NCI-H524 (cell line): ENCODE measurements at places on chromosomes 11 and 22.

- no peak for DNase-seq
These were observed 14.2 kb downstream of the MCAT start for GRCh38 chr22:43128928-43129424.

DNA sequence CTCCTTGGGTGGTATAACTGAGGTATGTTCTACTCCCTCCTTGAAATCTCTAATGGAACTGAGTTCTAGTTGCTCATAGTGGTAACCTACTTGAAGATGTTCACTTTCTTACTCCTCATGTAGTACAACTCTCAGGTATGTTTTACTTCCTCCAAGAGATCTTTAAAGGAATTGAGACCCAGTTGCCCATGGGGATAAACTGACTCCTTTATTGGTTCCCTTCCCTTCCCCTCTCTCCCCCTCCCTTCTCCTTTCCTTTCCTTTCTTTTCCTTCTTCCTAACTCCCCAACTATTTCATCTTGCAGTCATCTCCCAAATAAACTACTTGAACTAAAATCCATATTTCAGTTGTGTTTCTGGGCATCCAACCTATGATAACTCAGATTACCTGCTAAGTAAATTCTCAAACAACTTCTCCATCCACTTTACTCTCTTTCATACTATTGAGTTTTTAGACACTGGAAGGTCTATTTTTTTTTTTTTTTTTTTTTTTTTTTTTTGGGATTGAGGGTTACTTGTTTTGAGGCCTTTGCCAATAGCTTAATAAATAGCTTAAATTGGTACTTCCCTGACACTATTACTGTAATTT is 7.9 kb upstream of the TRIM68 start:
- no peak for DNase-seq

- DNase-seq, result peak; percentile 93
These were observed 1.8 kb upstream of the CCND1 start for GRCh38 chr11:69638941-69639681.

DNA sequence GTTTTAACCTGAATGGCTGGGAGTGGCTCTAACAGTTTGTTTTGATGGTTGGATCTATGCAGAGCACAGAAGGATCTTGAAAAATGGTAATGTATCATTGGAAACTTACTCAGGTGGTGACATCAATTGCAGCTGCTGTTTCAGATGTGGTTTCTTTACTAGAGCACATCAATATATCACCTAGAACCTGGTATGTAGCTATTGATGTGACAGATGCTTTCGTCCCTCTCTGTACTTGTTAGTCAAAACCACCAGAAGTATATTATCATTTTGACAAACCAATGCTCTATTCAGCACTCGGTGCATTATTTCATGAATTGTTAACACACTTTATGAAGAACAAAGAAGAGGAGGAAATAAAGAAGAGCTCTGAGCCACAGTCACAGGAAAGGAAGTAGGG is 26.6 kb upstream of the SCN3B start:
- DNase-seq, result no peak

DNA sequence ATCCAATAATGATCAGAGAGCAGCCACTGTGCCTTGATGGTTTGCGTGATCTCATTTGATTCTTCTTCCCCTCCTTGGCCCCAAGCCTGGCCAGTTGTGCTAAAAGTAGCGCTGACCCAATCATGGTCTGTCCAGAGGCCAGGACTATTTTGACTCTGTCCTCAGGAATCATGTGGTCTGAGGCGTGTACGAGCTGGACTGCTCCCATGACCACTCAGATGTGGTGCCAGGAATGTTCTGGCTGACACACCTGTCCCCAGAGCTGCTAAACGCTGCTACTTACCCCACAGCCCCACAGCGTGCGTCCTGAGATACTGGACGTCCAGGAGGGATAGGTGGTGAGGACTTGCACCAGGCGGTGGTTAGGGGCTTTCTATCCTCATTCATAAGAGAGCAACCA is 70.5 kb downstream of the FEZ1 start:
- DNase-seq, result no peak

DNA sequence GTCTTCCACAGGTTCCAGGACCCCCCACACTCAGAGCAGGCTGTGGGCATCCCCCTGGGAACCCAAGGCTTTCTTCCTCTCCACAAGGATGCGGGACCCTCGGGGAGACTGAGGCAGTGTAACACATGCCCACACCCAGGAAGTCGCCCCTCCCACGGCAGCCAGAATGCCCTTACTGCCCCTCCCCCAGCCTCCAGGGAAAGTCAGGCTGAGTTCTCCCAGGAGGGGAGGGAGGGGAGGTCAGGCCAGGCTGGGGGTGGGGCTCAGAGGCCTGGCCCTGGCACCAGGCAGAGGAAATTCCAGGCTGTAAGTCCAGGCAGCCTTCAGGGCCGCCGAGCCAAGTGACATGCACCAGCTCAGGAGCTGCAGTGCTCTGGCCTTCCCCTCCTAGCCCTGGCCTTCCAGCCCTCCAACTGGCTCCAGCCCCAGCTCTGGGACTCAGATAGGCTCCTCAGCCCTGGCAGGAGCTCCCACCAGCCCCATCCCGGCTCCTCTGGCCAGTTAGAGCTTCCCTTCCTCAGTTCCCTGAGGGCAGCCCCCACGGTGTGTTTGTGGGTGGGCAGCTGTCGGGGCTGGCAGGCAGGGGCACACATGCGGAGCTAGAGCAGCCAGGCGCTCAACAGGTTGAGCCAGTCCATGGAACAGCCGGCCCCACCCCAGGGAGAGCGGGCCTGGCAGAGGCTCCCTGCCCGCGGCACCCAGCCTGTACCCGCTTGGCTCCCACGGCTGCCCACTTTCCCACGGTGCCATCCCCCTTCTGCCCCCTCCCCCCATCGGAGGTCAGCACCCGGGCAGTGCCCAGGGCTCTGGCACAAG is 3.6 kb downstream of the BCL9L start:
- DNase-seq, result no peak
